ENCODE measurements at places on chromosomes 11 and 22.

DNA sequence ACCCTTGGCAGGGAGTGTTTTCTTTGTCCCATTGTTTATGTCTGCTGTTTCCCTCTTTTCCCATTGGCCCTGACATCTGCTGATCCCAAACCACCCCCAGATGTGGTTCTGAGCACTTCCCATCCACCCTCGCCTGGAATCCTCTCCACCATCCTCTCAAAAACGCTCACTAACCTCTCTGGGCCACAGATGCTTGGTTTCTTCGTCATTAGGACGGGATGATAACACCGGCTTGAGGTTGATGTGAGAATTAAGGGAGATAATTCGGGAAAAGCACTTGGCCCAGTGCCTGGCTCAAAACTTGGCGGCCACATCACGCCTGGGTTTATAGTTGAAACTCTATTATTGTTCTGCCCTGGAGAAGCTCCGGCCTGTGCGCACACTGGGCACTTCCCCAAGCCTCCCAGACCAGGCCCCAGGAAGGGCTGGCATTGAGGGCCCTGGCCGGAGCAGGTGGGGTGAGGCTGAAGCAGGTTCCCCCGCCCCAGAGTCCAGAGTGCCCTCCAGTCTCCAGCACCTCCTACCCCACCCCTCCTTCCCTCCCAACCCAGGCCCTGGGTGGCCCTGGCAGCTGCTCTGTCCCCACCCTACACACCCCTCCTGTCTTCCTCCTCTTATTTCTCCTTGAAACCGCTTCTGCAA is 63.7 kb downstream of the CYTH4 start:
- H3K27me3 ChIP-seq, result no peaks in the 10 kb centered on the region
- H3K4me3 ChIP-seq, result no peak overlapping the region
- no peaks in the 10 kb centered on the region for H3K36me3 ChIP-seq
- H3K4me1 ChIP-seq, result peaks cover 2% of the 10 kb centered on the region

- no peaks in the 10 kb centered on the region for H3K27me3 ChIP-seq
- H3K36me3 ChIP-seq, result no peaks in the 10 kb centered on the region
- DNase-seq, result no peak
- no peak overlapping the region for H3K27ac ChIP-seq
Measured at GRCh38 chr11:131814108-131814507, 443.7 kb downstream of the NTM start.

GRCh38 chr11:57434640-57435546 is 8.0 kb upstream of the SLC43A3 start:
- H3K27ac ChIP-seq, result no peak overlapping the region
- H3K4me3 ChIP-seq, result no peak overlapping the region
- no peak for DNase-seq
- H3K36me3 ChIP-seq, result no peaks in the 10 kb centered on the region

GRCh38 chr22:43256976-43257545 is 70.1 kb upstream of the TTLL12 start:
- no peak overlapping the region for H3K4me3 ChIP-seq
- H3K27me3 ChIP-seq, result no peaks in the 10 kb centered on the region
- no peak overlapping the region for H3K27ac ChIP-seq
- no peaks in the 10 kb centered on the region for H3K4me1 ChIP-seq
- no peak for DNase-seq

- DNase-seq, result no peak
- H3K36me3 ChIP-seq, result no peaks in the 10 kb centered on the region
- H3K4me3 ChIP-seq, result no peak overlapping the region
Measured at GRCh38 chr11:782264-783174, 5.2 kb upstream of the GATD1 start.

Data from neural progenitor cell (in vitro differentiated cells).